Diencephalon (tissue), 1 donor: ENCODE measurements at places on chromosomes 3 and 15. TPM values are rescaled to one million over a fixed set of nuclear protein-coding genes. Genes with fewer than 3 reads are reported as not detected.

Gene CELSR3
- 30.4 TPM for total RNA-seq

Gene MNS1
- 4.8 TPM for total RNA-seq

Gene IRAK2
- total RNA-seq = 6.0 TPM

Gene TMED3
- 37.4 TPM for total RNA-seq

Gene SEMA7A
- total RNA-seq = 22.6 TPM

Gene PP2D1
- total RNA-seq = not detected

Gene SI
- under 0.01 TPM for total RNA-seq

Gene REC114
- not detected for total RNA-seq

Gene ZPLD1
- 0.46 TPM for total RNA-seq

Gene COL8A1
- total RNA-seq = 1.8 TPM

Gene TMA7
- 114 TPM for total RNA-seq

Gene ZBBX
- total RNA-seq = 18.9 TPM

Gene LMAN1L
- not detected for total RNA-seq

Gene AMOTL2
- 42.9 TPM for total RNA-seq

Gene BFSP2
- not detected for total RNA-seq

Gene SCAANT1
- total RNA-seq = not detected

Gene BOC
- 10.4 TPM for total RNA-seq

Gene LNP1
- total RNA-seq = 16.6 TPM

Gene TMEM207
- total RNA-seq = not detected

Gene DAPK2
- total RNA-seq = 3.7 TPM

Gene KBTBD13
- not detected for total RNA-seq

Gene GAP43
- 418 TPM for total RNA-seq

Gene CCDC191
- 10.6 TPM for total RNA-seq

Gene LIPH
- total RNA-seq = 0.46 TPM

Gene GOLGA6D
- not detected for total RNA-seq

Gene MEGF11
- total RNA-seq = 6.9 TPM

Gene LTK
- 0.23 TPM for total RNA-seq

Gene CYP8B1
- not detected for total RNA-seq

Gene SH2D7
- not detected for total RNA-seq

Gene CEMIP
- 3.9 TPM for total RNA-seq

Gene C3orf49
- total RNA-seq = not detected

Gene ITIH1
- total RNA-seq = not detected

Gene AHSG
- 0.23 TPM for total RNA-seq
